ENCODE measurements at places on chromosomes 2 and 18.

GRCh38 chr2:175619179-175620045 lies 382.7 kb downstream of the LNPK start:
- no peak for DNase-seq

GRCh38 chr2:45859682-45860081 lies 208.2 kb downstream of the PRKCE start:
- DNase-seq: no peak

DNA sequence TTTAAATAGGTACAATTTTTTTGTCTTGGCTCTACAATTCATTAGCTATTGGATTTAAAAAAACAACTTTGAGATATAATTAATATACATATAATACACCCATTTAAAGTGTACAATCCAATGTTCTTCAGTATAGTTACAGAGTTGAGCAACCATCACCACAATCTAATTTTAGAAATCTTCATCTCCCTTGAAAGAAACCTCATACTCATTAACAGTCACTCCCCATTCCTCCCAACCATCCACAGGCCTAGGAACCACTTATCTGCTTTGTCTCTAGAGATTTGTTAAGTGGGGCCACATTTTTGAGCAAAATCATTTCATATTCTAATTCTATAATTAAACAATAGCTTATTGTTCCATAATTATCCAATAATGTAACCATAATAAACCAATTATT lies 32.6 kb downstream of the MRPL33 start:
- no peak for DNase-seq

GRCh38 chr18:58387716-58388115 lies 241.2 kb downstream of the ALPK2 start:
- no peak for DNase-seq

DNA sequence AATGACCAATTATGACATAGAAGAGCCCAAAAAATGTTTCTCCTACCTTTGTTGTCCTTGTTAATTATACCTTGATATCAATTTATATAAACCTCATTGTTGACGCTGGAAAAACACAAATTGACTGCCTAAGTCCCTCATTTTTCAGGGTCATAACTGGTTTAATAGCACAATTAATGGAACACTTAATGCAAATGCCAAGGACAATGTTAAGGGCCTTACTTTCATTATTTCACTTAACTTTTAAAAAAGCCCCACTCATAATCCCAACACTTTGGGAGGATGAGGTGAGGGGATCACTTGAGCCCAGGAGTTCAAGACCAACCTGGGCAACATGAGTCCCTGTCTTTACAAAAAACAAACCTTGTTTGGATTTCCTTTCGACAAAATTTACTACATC lies 3.5 kb upstream of the STPG4 start:
- no peak for DNase-seq

- DNase-seq: no peak
Observed at GRCh38 chr2:37665604-37666362, 5.7 kb downstream of the CDC42EP3 start.

DNA sequence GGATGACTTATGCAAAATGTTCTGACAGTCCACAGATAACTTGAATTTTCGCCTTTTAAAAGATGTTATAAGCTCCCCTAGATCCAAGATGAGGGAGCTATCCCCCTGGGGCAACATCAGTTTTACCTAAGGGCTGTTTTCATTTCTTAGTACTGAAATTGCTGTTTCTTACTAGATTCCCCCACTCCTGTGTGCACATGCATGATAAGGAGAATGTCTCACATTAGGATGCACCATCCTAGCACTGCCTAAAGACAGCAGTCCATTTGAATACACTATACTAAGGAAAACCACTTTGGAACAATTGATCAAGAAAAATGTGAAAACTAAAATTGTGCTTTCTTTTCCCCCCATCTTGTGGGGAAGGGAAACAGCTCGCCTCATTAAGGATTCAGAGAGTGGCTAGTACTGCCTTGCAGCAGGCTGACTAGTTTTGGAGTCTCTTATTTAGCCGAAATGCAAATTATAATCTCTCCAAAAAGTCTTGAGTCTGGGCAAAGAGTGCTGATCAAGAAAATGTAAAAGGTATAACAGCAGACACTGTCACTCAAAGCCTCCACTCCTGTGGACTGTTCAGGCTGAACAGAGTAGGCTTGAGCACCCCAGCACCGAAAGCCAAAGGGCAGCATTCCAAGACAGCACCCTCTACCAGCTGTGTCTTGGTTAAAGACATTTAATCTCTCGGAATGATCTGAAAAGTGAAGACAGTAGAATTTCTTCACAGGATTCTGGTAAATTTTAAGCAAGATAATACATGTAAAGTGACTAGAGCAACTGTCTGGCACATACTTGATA lies 65.0 kb downstream of the ZNF385B start:
- DNase-seq: no peak

- no peak for DNase-seq
Observed at GRCh38 chr2:48633143-48633542, 15.5 kb downstream of the GTF2A1L start.

- no peak for DNase-seq
Observed at GRCh38 chr18:22641958-22642357, 224.2 kb upstream of the CTAGE1 start.

DNA sequence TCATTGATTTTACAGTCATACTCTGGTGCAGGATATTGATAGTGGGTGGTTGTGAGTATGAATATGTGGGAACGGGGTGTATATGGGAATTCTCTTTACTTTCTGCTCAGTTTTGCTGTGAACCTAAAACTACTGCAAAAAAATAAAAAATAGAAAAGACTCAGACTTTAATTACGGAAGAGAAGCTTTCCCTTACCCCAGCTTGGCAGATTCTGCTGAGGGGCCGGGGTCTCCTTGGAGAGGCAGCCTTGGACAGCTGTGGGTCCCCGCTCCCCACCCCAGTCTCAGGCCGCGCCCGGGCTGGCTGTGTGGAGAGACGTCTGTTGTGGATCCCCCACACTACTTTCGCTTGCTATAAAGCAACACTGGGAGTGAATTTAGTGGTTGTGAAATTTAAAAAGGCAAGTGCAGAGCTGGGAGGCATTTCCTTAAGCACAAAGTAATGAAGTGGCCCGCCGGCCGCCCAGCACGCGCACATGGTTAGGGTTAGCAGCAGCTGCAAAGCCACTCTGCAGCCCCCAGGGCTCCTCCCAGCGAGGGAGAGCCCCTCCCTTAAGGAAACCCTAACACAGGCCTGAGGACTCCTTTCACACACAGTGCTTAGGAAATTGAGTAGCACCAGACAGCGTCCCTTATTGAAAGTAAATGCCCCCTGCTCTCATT lies 102.4 kb downstream of the DDX1 start:
- DNase-seq: no peak

DNA sequence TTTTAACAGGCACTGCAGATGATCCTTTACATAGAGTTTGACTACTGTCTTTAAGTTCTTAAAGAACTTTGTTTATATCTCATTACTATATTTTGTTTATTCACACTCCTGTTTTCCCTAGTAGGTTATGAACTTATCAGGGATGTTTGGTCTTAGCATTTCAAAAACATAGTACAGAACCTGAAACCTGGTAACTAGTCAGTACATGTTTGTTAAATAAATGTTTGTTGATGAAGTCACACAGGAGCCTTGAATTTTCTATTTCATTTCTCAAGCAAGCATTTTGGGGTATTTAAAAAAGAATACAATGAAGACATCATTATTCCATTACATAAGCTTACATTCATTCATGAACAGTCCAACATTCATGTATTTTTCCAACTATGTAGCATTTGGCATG lies 280.3 kb upstream of the ZSWIM2 start:
- DNase-seq: no peak

- no peak for DNase-seq
Observed at GRCh38 chr2:42404676-42405075, 43.7 kb upstream of the COX7A2L start.

DNA sequence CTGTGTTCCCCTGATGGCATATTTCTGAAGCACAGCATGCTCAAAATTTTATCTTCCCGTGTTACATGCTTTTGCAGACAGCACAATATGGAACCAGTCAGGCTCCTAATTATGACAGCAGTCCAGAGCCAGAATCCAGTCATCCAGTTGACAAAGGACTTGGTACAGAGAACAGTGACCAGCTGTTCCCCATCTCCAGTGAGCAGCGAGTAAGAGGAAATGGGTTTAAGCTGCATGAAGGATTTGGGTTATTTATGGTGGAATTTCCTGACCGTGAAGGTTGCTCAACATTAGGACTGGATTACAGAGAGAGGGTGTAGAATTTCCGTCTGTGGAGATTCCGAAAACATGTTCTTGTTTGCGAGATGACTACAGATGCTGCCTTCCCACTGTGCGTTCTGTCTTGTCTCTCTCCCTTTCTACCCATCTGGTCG lies 24.4 kb downstream of the SGPP2 start:
- peak; percentile 84 for DNase-seq

GRCh38 chr2:155256803-155257202 lies 558.3 kb downstream of the KCNJ3 start:
- no peak for DNase-seq

- DNase-seq: no peak
Observed at GRCh38 chr2:31319406-31320175, 85.6 kb downstream of the EHD3 start.

DNA sequence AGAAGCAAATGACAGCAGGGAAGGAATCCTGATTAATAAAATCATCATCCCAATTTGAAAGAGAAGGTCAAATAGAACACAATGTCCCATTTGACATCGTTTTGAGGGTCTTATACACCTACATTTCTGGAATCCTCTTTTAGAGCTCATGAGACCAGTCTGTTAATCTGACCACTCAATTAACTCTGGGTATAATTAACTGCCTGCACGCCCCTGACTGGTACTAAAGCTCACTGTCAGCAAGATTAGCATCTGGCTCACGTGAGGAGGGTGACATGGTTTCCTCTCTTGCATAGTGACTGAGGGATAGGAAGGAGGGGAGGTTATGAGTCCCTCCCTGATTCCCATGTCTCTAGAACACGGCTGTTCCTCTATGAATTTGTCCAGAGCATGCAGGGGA lies 124.3 kb downstream of the ICOS start:
- DNase-seq: peak; percentile 44

DNA sequence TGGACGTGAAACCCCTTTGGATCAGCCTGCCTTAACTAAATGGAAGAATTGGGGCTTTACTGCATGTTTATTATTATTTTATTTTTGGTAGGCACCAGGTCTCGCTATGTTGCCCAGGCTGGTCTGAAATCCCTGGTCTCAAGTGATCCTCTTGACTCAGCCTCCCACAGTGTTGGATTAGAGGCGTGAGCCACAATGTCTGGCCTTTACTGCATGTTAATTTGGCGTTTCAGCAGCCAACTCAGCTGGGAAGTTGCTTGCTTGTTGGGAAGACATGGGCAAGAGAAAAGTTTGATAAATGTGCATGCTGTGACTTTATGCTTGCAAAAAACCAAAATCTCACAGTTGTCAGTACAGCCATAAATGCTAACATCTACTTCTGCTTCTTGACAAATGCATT lies 105.1 kb downstream of the FMNL2 start:
- no peak for DNase-seq

DNA sequence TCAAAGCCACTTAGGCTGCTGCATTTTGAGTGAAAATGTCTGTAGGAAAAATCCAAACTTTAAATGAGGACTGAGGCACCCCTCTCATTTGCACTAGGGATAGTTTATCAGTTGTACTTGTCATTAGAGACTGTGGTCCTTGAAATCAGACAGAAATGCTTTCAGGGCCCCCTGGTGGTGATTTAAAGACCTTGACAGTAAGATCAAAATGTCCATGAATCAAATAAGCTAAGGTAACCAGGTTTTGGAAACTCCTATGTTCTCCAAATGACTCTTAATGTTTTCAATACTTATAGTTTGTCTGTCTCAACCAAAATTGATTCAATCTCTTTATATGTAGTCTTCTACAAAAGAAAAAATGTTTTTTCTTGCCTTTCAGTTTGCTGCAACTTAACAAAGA lies 28.8 kb upstream of the DDX18 start:
- DNase-seq: peak; percentile 48

DNA sequence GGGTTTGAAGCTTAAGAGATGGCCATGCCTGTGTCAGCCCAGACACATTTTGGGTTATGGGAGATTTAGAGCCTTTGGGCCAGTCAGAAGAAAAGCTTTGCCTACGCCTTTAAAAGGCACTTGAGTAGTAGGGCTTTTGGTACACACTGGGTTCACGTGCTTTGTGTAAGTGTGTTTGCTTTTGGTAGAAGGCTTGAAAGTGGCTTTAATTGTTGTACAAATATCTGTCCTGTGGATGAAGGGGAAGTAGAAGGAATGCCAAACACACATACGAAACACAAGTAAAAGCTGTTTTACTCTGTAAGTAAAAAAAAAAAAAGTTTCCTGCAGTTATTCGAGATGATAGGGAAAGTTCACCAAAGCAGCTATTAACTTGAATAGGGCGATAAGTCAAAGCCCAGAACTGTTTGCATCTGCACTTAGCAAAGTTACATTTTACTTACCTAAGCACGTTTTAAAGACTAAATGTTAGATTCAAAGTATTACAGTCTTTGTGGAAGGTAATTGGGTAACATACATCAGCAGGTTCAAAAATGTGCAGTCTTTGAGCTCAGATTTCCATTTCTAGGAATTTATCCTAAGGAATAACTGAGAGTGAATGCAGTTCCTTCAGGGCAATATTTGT lies 75.4 kb downstream of the STK25 start:
- DNase-seq: no peak

DNA sequence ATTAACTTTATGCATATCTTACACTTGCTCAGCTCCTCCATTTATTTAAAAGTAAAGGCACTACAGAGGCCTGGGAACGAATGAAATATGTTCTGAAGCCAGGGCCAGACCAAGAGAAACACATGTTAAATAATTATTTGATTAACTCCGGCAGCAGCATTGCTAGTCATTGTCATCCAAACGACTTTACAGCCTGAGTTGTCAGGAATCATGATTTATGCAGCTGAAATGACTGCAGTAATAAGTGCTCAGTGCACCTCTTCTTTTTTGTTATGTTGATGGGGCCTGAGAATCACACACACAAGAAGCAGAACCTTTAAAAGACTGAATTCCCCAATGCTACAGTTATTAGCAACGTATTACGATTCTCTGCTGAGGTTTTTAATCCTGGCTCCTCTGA lies 58.9 kb downstream of the EPHA4 start:
- DNase-seq: no peak

DNA sequence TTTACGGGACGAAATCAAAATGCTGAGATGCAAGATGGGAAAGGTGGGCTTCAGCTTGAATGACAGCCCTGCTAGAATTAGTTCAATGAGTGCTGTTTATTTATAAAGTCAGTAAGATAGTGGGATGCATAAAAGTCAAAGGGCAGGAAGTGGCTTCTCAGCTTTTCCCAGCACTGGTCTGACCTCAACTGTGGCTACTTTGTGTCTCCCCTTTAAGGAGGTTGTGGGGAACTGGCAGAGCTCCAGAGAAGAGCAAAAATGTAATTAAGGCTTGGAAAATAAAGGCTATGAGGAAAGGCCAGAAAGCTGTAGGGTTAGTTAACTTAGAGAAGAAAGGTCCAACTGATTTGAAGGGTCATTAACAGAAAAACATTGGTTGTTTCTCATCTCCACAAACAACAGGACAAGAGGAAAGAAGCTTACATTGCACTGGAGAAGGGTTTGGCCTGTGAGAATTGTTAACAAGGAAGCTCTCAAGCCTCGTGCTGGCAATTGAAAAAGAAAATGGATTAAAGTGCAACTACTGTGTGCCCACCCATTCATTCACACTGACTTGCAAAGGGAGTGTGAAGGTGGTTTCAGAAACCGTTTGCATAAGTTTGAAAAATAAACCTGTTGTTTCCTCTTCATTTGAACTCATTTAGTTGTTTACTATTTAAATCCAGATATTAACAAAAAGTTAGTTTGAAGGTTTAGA lies 68.8 kb upstream of the CD28 start:
- no peak for DNase-seq

- DNase-seq: no peak
Observed at GRCh38 chr2:5144159-5144558, 548.0 kb upstream of the SOX11 start.

GRCh38 chr18:60112369-60112768 lies 212.6 kb downstream of the PMAIP1 start:
- DNase-seq: no peak
